ENCODE measurements at places on chromosomes 11 and 22.

DNA sequence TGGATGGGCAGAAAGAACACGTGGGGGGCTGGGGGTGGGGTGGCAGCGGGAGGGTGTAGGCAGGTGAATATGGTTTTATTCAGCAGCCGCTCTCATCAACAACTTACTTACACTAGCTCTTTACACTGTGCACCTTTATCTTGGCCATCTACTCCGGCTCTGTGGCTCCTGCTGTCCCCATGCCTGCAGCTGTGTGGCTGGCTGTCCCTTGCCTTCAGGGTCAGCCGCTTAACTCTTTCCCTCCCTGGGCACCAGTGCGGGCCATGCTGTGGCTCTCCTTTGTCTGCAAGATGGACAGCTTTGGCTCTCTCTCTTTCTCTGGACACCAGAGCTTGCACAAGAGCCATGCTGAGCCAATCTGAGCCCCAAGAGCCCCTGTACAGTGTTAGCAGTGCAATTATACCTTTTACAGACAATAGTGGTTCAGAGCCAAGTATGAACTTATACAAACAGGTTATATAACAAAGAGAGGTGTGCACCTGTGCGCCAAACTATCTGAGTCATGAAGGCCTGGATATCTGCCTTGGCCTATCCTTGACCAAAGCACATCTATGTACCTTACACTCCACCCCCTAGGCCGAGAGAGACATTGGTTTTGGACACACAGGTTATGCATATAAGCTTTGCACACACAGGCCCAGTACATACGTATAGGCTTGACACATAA is 94.3 kb upstream of the CTSC start:
- no peak for DNase-seq

- no peak for DNase-seq
Measured at GRCh38 chr11:75421035-75421602, 11.9 kb downstream of the KLHL35 start.

GRCh38 chr22:42803389-42803788 is 53.7 kb downstream of the ARFGAP3 start:
- no peak for DNase-seq

- DNase-seq = no peak
Measured at GRCh38 chr11:1490651-1491050, 4.1 kb upstream of the MOB2 start.

GRCh38 chr11:2690596-2691354 is 9.0 kb downstream of the KCNQ1OT1 start:
- no peak for DNase-seq

- DNase-seq = no peak
Measured at GRCh38 chr11:10461276-10461790, 6.3 kb downstream of the AMPD3 start.

Data from activated gamma-delta T cell treated with Interleukin-2 at 50 U/mL for 16 hours (primary cell).